Esophagus squamous epithelium (tissue), 5 donors: ENCODE measurements at places on chromosomes 6 and 20.

GRCh38 chr20:38620441-38620840 lies 18.8 kb downstream of the ARHGAP40 start:
- DNase-seq = no peak

- no peak for DNase-seq
Measured at GRCh38 chr6:151885234-151885633, 77.8 kb downstream of the ESR1 start.

DNA sequence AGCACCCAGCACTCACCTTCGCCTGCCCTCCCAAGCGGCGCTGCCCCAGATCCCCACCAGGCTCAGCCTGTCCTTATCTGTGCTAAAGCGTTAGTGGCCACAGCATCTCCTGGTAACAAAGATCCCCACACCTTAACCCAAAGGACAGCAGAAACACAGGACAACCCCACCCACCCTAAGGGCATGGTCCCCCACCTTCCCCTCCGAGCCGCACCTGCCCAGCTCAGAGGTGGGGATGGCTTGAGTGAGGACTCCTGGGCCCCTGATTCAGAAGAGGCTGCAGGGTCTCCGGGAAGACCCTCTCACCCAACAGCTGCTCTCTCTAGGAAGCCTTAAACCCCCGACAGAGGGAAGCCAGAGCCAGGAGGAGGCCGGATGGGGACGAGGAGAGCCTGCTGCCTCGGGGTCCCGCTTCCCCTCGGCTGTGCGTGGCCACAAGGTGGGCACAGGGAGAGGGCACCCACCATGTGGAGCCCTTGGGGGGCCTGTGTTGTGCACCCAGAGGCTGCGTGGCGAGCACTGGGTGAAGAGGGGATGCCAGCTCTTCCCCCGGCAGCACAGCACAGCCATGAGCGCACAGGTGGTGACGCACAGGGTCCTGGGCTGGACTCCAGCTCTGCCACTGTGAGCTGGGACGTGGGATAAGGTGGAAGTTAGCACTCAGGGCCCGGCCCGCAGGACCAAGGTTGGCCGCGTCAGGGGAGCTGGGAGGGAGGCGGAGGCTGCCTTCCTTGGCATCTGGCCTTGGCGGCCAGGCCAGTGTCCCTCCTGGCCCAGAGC lies 31.9 kb upstream of the MRGBP start:
- no peak for DNase-seq

DNA sequence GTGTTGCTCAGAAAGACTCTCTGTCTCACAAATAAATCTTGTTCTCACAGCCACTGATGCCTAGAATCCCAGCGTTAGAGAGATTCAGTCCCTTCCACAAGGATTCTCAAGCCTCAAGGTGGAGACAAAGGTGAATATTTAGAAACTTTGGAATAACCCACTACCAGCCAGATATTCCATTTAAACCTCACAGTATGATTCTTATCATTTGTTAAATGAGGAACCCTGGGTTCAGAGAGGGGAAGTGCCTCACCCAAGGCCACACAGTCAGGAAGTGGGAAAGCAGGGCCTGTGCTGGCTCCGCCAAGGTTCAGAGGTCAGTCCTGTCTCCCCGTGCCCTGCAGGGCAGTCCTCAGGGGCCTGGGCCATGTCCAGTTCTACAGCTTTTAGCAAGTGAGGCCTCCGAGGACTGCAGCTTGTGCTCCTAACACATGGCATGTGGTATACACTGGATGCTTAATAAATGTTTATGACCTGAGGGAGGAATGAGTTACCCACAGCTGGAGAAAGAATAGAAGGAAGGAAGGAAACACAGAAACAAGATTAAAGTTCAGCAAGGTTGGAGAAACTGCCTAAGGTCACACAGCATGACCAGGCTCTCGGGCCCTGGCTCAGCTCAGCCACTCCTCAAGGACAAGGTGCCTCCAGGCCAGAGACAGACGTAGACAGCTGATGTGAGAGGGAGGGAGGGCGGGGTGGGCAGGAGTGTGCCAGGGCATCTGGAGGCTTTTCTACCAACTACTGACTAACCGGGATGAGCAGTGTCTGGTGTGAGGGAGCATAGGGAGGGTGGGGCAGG lies 3.9 kb upstream of the TGM2 start:
- DNase-seq = no peak

DNA sequence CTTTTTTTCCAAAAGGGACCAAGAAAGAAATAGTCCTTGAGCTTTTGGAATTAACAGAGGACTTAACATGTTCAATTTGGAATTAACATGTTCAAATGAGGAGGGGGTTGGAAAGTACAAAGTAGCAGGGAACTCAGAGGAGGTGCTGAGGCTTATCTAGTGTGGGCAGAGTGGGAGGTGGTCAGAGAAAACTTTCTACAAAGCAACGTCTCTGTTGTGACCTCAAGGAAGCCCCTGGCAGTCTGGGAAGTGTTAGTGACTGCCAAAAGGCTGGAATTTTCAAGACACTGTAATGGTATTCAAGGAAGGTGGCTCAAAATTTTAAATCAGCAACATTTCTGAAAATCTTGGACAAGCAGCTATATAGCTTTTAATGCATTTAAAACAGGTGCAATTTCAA lies 7.3 kb downstream of the ECI2 start:
- no peak for DNase-seq

- no peak for DNase-seq
Measured at GRCh38 chr6:39665861-39666260, 59.3 kb downstream of the KIF6 start.

DNA sequence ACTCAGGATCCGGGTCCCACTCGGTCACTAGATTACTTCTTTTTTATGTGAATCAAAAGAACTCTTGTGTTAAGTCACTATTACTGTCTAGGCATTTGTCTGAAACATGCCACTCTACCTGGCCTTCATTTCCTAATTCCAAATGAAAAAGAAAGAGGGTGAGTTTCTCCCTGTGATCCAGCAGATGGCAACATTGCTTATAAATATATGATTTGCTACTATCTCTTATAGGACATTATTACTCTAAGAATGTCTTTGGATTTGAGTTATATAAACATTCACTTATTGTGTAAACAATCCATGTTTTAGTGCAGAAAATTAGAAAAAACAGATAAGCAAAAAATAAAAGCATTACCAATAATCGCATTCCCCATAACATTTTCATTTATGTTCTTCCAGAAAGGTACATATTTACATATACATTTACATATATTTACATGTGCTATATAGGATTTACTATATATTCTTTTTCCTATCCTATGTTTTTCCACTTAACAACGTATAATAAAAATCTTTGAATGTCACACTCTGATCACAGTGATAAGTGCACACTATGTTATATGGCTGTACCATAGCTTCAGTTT lies 66.9 kb downstream of the FAXC start:
- no peak for DNase-seq

- DNase-seq = no peak
Measured at GRCh38 chr6:129749749-129750120, 39.8 kb upstream of the ARHGAP18 start.

DNA sequence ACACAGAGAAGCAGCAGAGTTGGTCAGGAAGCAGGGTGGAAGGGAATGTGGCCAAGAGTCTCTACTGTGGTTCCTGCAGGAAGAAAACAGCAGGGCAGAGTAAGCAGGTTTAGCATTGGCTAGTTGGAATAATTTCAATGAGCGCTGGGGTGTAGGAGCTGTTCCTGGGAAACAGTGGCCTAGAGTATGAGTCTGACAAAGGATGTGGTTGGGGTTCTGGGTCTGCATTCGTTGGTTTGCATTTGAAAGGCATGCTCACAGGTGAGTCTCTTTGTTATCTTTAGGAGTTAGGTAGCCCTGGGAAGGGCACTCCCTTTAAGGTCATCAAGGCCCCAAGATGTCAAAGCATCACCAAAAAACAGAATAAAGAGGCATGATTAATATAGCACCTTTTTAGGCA lies 911.6 kb upstream of the SLC35B3 start:
- DNase-seq = no peak

- DNase-seq = no peak
Measured at GRCh38 chr6:36135053-36135731, 4.9 kb downstream of the MAPK13 start.

GRCh38 chr6:79797912-79798311 lies 149.4 kb downstream of the ELOVL4 start:
- no peak for DNase-seq

GRCh38 chr20:41571006-41571405 lies 47.2 kb downstream of the CHD6 start:
- no peak for DNase-seq

DNA sequence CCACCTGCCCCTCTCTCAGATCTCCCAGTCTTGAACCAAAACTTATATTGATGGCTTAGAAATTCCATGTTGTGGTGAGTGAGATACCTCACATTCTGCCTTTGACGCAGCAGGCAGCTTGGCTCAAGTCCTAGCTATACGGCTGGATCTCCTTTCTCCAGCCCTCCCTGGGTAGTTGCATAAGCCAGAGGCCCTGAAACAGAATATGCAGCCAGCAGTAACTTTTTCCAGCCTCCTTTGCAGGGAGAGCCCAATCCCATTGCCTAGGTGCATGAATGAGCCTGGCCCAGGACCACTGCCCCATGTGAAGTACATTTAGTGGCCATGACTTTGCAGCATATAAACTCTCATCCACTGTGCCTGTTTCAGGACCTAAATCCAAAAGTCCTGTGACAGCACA lies 202.2 kb upstream of the CDYL start:
- no peak for DNase-seq

- DNase-seq = no peak
Measured at GRCh38 chr20:36645353-36645752, 643 bp downstream of the SLA2 start.

DNA sequence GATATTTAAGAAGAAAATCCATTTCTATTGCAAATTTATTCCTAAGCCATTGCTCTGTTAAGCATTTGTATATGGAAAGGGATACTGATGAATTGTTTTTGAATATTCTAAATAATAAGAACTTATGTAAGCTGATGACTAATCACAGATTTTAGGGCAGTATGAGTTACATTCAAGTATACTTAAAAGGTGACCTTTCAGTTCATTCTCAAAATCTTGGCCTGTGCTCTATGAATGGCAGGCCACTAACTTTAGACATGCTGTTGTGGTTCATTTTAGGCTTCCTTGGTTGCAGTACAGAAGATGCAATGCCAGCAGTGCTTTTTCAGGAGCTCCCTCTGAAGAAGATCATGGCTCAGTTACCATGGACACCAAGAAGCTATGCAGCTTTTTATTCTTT lies 380.4 kb downstream of the CENPW start:
- DNase-seq = no peak

DNA sequence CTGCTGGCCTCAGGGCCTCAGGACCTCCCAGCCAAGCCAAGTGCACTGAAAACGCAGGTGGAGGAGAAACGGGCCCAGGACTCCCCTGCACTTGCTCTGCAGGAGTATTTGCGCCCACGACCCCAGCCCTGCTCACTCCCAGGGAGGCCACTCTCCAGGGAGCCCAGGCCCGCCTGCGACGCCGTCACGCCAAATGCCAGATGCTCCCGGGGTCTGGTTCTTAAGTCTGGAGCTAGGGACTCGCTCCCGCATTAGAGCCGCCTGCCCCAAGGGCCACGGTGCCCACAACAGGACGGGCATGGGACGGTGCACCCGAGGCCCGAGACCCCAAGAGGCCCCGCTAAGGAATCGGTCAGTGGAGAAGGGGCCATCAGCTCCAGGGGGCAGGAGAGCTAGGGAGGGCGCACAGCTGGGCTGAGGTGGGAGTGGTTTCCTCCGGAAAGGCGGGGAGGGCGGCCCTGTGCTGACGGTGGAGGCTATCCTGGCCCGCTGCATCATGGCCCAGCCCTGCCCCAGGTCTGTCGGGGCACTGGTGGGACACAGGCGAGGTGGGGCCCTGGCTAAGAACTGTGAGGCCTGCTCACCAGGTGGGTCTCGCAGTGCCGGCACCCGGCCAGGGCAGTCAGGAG lies 44.1 kb upstream of the CHRNA4 start:
- no peak for DNase-seq

DNA sequence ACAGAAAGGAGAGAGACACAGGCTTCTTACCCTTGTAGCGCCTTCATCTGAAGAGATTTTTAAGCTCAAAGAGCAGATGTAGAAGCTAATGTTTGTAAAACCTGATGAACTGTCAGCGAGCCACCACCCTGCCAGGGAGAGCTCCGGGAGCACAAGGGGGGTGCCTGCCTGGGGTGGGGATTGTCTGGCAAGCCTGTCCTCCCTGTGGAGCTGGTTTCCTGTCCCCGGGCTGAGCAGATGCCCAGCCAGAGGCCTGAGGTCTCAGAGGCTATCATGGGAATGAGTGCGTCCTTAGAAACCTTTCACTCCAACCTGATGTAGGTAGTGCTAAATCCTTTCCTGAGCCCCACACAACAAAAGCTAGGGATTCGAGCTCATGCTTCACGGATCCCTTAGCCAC lies 41.9 kb upstream of the NR2E1 start:
- DNase-seq = no peak

DNA sequence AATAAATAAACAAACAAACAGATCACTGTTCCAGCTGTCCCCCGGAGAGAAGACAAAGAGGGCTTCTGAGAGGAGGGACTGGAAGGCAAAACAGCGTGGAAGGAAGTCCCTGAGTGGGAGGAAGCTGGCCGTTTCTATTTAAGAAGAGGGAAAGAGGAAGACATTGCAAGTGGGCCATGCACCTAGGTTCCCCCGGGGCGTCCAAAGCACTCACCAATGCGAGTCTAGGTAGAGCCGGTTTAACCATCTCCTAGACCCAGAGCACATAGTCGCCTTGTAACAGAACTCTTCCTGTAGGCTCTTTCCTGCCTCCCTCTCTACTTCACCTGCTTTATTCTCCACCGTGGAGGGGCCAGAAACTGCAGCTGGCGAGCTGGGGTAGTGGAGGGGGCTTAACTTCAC lies 158.4 kb downstream of the ZDHHC14 start:
- no peak for DNase-seq

GRCh38 chr20:63364801-63365585 lies 3.8 kb upstream of the CHRNA4 start:
- DNase-seq = no peak

GRCh38 chr20:38255393-38255792 lies 5.1 kb downstream of the KIAA1755 start:
- DNase-seq = no peak

GRCh38 chr6:107123501-107123900 lies 8.2 kb upstream of the BEND3 start:
- no peak for DNase-seq
